Astrocyte (in vitro differentiated cells and primary cell): ENCODE measurements at places on chromosomes 3 and 15. TPM values are rescaled to one million over a fixed set of nuclear protein-coding genes. Genes with fewer than 3 reads are reported as not detected.

DNA sequence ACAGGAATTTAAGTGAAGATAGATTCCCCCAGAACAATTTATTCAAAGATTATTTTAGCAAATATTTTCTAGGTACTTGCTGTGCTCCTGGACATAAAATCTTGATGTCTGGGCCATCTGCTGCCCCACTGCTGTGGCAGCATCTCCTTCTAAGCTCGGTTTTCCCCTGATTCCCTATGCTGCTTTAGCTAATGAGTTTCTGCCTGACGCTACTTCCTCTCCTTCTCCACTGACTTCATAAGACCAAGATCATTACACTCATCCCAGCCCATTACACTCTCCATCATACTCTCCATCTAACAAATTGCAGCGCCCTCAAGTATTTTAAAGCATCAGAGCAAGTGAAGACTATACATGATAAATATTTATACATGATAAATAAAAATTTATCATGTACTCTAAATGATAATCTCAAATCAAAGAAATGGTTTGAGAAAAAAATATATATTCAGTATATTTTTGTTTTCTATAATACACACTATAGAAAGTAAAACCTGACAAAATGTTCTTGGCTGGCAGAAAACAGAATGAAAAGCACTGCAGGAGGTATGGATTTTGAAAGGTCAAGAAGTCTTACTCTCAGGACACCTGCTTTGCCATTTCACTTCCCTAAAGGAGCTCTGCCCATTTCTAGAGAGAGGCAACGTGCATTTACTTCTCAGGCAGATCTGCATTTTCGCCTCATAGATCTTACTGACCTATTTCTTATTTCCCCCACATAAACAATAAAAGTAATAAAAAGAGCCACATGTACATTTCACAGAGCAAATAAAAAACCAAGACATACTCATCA, 232.0 kb downstream of the KCNMB2 start:
- no peak for DNase-seq

DNA sequence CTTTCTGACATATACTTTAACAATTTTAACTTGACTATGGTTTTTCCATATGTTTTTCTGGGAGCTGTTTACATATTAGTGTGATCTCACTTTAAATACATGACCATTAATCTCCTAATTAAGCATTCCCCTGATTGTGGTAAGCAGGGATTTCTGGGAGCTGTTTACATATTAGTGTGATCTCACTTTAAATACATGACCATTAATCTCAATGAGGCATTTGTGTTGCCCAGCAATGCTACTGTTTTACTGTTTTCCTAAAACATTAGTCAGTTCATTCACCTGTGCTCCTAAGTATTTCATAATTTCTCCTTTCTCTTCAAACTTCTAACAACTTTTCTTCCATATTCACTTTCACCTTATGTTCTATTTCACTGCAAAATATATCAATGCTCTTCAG, 3.6 kb upstream of the GRAMD1C start:
- peak; percentile 34 for DNase-seq

TMIE gene
- total RNA-seq, result 0.34 and 0.53 TPM in 2 replicates

IL17RD gene
- 8.7 and 13.0 TPM in 2 replicates for total RNA-seq

MYL3 gene
- total RNA-seq, result 0.43 and 0.89 TPM in 2 replicates
